NCI-H524 (cell line): ENCODE measurements at places on chromosomes 7 and 10.

- no peak for DNase-seq
Measured at GRCh38 chr7:44080118-44080517, 2.2 kb downstream of the POLM start.

GRCh38 chr10:130497056-130498010, 361.1 kb downstream of the GLRX3 start:
- no peak for DNase-seq

DNA sequence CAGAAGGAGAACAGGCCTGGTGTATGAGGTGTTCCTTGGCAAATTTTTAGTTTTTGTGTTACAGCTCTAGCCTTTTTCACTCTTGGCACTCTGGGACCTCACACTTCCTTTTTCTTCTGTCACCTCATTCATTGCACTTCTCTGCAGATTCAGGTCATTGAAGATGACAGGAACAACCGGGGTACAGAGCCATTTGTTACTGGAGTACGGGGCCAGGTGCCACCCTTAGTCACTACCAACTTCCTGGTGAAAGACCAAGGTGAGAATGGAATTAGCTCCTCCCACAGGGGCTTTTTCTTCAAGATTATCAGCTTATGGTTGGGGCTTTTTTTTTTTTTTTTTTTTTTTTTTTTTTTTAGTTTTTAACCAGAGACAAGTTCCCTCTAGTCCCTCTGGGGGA, 18.5 kb upstream of the CHCHD1 start:
- DNase-seq, result no peak

DNA sequence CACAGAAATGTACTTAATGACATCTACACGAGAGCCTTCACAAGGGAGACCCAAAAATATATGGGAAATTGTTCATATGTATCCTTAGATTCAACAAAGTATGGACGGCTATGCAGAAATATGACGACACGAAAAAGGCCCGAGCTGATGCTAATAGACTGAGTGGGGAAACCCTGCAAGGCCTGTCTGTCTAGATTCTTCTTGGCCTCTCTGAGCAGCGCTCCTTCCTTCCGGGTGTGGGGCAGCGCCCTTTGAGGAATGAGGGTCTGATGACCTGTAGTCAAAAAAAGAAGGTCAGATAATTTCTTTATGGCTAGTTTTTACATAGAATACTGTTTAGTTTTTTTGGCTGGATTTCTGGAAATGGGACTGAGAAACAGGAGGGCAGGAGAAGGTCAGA, 192.8 kb upstream of the AKR1E2 start:
- no peak for DNase-seq

GRCh38 chr7:113921363-113921762, 2.6 kb upstream of the PPP1R3A start:
- no peak for DNase-seq

DNA sequence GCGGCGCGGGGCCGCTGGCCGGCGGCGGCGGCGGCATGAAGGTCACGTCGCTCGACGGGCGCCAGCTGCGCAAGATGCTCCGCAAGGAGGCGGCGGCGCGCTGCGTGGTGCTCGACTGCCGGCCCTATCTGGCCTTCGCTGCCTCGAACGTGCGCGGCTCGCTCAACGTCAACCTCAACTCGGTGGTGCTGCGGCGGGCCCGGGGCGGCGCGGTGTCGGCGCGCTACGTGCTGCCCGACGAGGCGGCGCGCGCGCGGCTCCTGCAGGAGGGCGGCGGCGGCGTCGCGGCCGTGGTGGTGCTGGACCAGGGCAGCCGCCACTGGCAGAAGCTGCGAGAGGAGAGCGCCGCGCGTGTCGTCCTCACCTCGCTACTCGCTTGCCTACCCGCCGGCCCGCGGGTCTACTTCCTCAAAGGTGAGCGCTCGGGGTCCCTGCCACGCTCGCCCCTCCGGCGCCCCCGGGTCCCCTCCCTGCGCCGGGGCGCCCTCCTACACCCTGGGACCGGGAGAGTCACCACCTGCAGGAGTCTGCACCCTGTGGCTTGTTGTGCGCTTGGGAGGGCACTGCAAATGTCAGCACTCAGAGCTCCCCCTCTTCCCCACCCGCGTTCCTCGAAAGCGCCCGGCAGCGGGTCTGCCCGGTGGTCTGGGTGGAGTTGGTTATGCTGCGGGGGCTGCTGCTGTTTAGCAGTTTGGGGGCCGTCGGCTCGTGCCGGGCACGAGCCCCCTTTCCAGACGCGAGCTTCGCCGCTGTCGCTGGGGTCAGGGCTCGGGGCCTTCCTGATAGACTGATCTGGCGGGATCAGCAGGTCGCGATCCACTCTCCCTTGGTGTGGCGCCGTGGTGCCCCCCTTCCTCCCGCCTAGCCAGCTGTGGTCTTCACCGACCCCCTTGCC, 627 bp downstream of the DUSP5 start:
- peak; percentile 37 for DNase-seq

- no peak for DNase-seq
Measured at GRCh38 chr7:82167558-82168314, 275.8 kb downstream of the CACNA2D1 start.

- DNase-seq, result no peak
Measured at GRCh38 chr7:91267171-91267955, 3.1 kb downstream of the FZD1 start.

GRCh38 chr7:99325001-99325493, 651 bp upstream of the ARPC1A start:
- DNase-seq, result no peak

DNA sequence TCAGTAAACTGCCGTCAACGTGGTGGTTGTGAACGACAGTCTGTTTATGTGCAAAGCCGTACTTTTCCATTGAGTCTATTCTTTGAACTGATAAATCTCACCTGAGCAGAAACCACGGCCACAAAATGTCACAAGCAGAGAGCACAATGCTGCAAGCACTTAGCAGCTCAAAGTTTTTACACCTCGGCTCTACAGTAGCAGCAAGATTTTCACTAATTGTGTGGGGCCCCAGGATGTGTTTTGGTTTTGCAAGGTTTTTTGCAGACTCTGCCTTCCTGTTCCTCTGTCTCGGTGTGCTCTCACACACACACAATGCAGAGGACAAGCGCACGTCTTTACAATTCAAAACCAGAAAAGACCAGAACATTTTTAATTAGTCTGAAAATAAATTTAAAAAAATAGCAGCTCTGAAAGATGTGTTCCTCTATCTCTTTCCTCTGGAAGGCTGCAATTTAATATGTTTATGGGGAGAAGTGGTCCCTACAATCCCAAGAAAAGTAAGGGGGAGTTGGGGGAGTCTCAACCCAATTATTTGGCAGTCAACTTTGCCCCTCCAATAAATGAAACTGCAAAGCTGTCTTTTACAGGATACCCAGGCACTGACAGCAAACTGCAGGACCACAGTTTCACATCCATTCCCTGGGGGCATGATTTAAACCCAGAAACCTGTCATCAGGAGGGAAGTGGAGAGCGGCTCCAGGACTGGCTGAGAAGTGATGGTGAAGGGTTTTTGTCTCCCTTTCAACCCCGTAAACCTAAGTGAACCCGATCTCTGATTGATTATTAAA, 73.8 kb upstream of the SFMBT2 start:
- no peak for DNase-seq

- no peak for DNase-seq
Measured at GRCh38 chr7:44064791-44065430, 456 bp downstream of the PGAM2 start.

DNA sequence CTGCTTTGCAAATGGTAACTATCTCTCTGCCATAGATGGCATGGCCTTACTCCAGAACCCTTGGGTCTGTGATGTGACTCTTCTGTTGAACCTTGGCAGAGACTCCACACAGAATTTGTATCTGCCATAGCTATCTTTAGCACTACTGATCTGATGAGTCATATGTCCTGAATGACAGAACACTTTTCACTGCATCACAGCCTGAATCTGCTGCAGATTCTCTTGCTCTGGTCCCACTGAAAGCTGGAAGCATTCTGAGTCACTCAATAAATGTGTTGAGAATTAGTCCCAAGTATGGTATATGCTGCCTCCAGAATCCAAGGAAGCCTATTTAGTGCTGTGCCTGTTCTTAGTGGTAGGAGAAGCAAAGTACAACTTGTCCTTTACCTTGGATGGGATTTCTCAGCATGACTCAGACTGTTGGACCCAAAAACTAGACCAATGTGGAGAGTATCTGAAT, 39.5 kb upstream of the ANKRD1 start:
- DNase-seq, result no peak

DNA sequence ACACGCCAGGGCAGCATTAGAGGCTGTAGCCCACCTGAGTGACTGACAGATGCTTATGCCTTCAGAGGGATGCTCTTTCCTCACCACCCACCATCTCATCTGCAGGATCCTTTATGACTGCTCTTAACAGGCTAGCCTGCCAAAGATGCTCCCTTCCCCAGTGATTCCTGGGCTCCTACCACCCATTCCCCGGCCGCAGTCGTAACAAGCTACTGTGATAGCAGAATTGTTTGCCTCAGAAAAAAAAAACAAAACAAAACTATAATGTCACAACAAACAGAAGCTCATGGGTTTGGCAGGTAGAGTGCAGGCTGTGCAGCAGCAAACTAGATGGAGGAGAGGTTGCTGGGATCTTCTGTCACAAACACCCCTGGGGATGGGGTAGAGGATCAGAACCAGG, 343.9 kb upstream of the ZMIZ1 start:
- no peak for DNase-seq

DNA sequence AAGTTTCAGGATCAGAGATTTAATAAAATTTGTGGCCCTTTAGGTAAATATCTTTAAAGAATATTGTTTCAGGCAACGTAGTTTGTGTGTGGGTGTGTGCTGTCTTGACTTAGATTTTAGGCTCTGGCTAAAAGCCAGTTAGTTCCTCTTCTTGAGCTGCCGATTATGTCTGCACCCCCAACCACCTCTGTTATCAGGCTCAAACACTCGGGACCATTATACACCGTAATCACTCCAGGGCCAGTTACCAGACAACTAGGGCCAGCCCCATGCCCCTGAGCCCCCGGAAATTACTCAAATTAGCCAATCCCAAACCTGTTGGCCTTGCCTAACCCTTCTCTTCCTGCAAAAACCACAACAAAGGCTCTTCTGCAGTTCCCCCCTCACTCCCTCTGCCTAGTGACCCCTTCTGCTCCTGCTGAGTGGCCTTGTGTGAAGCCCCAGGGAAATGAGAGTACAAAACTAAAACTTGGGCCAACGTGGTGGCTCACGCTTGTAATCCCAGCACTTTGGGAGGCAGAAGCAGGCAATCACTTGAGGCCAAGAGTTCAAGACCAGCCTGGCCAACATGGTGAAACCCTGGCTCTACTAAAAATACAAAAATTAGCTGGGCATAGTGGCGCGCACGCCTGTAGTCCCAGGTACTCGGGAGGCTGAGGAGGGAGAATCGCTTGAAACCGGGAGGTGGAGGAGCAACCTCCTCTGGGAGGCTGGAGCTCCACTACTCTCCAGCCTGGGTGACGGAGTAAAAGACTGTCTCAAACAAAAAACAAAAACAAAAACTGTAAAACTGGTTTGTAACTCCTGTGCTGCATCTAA, 9.2 kb upstream of the HNRNPF start:
- DNase-seq, result no peak

DNA sequence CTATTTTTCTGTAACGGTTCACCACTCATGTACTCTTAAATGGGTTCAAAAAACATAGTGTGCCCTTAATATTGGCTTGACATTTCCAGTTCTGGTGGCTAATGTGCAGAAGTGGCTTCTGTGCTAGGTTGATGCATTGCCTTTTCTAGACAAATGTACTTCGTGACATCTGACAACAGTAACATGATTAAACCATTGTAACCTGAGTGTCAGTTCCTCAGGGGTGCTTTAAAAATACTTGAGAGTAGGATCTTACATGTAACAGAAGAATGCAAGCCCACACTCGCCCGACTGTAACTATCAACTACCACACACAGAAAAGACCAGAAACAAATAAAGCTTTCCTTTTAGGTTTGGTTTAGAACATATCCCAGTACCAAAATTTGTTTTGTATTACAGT, 393.4 kb upstream of the NFE2L3 start:
- DNase-seq, result peak; percentile 82

DNA sequence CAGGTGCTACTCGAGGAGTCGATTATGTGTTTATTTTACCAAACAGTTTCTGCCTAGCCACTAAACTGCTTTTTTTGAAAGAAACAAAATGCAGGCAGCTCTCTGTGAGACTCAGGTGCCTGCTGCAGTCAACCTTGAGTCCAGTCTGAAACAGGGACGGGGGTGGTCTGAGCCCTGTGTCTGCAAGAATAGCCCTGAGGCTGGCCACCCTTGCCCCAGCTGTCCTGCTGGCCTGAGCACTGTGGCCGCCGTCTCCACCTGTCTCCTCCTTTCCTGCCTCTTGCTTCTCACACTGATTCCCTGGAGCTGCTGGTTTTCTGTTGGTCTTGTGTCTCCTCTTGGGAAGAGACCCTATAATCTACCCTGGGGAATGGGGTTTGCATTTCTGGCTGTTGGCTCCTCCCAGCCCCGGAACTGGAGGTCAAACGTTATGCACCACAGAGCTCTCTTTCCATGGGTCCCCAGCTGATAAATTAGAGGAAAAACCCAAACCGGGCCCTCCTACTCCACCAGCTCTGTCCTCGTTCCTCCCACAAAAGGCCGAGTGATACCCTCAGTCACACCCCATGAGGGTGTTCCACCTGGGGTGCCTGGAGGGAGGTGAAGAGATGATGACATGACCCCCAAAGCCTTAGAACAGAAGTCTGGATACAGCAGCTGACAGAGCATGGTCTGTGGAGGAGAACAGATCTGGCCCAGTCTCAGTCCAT, 15.0 kb upstream of the SLC18A3 start:
- DNase-seq, result no peak

GRCh38 chr10:47255866-47256265, 44.1 kb upstream of the GDF10 start:
- no peak for DNase-seq

GRCh38 chr10:5614155-5614721, 52.2 kb downstream of the ASB13 start:
- DNase-seq, result no peak

DNA sequence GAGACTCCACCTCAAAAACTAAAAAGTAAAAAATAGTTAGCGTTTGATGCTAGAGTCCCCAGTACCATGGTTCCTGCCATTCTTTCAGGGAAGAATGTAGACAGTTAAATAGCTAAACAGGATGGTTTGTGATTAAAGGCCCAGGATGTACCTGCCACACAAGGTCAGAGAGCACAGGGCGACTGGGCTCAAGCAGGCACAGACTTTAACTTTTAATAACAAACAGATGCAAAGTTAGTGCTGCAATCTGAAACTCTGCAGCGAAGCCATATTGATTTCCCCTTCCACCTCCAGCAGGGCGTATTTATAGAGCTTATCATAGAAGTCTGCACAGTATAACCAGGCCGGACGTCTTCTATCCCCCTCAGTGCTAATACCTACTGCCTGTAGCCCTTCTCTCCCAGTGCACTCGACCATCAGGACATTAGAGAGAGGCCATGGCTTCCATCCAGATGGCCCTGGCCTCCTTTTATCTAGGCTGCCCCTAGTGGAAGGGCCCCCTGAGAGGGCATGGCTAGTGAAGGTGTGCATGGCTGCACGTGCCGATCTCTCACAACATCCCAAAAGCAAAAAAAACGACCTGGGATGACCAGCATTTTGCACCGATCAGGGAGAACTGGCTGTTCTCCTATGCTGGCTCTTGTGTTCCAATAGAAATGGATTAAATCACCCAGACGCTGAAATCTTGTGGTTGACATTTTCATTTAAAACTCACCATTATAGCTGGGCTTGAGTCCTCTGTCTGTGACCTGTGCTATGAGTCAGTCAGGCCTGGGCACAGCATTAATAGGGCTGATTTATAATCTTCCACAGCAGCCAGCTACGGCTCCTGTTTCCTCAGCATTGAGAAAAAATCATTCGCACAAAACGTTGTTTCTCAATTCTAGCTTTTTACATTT, 7.6 kb upstream of the BAG3 start:
- DNase-seq, result no peak

GRCh38 chr10:8511026-8511425, 456.5 kb downstream of the GATA3 start:
- no peak for DNase-seq
